ENCODE measurements at places on chromosomes 4 and X.

- DNase-seq, result no peak
These were observed 378.9 kb downstream of the PPP1R2C start for GRCh38 chrX:42398967-42399631.

- no peak for DNase-seq
These were observed 38.5 kb downstream of the RAB33B start for GRCh38 chr4:139492429-139492828.

DNA sequence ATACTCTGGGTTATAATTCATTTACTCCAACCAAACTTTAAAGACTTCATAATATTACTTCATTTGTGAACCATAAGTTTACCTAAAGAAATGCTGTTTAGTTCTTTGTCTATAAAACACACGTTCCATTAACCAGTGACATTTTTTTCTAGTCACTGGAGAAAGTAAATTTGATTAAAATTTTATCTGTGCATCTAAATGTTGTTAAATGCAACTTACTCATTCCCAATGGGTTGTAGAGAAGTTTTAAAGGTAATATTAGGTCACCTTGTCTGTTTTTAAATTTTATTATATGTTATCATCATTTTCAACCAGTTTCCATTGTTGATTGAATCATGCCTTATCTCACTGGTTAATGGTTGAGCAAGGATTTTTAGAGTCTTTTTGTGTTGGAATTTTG lies 401.4 kb downstream of the CCSER1 start:
- no peak for DNase-seq

- peak; percentile 42 for DNase-seq
These were observed 4.0 kb downstream of the NUDT10 start for GRCh38 chrX:51336584-51336983.

Data from epithelial cell of esophagus (primary cell).